Right cardiac atrium (tissue), 5 donors: ENCODE measurements at places on chromosomes 6 and 20. TPM values are rescaled to one million over a fixed set of nuclear protein-coding genes. Genes with fewer than 3 reads are reported as not detected.

- DNase-seq: no peak
Observed at GRCh38 chr20:50810063-50810462, 15.2 kb downstream of the BCAS4 start.

DNA sequence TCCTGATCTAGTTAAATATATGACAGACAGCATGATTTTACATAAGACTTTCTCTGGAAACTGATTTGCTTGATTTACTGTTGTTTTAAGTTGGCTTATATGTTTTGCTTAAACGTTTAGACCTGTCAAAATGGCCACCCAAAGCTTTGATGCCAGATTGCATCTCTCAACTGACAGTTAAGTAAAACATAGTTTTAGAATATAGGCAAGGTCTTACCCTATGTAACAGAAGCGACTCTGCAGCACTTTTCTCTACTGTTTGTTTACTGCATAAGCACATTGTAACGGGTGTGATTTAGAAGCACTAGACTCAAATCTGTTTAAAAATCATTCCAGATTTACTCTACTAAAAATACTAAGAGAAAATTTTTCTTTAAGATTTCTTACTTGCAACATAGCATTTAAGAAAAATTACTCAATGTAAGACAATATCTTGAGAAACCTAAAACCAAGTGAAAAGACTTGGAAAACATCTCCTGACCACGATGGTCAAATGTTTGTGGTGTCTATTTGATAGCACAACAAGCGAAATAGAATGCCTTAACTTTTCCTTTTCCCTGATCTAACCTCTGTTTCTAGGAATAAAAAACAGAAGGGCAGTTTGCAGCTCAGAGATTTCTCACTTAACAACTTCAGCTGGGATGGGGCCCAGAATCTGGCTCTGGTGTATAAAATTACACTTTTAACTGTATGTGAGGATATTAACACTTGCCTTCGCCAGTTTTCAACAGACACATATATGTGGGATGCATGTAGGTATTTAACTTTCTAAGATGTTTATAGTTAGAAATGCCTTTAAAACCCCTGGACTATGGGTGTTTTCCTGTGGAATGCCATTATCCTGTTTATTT lies 47.4 kb downstream of the AIG1 start:
- DNase-seq: no peak

DNA sequence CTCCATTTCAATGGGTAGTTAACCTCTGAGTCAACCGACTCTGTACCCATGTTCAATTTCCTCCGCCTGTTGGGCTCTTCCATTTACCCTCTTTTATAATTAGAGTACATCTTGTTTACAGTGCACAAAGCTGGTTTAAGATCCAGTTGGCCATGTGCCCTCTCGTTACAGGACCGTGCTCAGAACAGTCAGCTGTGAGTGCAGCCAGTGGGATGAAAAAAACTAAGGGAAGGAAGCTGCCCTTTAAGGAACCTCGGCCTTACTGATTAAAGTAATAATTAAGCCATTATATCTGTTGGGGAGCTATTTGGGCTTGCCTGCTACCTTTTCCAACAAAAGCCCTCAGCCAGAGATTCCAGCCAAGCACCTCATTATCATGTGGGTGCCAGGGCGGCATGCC lies 68.8 kb downstream of the TMEM170B start:
- no peak for DNase-seq

GRCh38 chr6:100176311-100176950 lies 182.4 kb upstream of the MCHR2 start:
- peak; percentile 35 for DNase-seq

DNA sequence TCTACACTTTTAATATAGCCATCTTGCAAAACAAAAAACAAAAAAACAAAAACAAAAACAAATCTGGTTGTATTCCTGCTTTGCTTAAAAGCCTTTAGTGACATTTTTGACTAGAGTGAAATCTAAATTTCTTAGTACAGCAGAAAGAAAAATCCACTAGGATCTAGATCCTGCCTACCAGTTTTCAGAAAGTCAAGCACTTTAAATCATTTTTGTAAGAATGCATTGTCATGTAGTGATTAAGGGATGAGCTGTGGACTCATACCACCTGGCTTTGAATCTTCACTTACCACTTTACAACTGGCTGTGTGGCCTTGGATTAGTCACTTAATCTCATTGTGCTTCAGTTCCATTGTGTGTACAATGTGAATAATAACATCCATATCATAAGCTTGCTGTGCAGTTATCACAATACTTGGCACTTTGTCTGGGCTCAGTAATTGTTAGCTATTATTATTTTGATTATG lies 4.0 kb downstream of the MKKS start:
- no peak for DNase-seq

DNA sequence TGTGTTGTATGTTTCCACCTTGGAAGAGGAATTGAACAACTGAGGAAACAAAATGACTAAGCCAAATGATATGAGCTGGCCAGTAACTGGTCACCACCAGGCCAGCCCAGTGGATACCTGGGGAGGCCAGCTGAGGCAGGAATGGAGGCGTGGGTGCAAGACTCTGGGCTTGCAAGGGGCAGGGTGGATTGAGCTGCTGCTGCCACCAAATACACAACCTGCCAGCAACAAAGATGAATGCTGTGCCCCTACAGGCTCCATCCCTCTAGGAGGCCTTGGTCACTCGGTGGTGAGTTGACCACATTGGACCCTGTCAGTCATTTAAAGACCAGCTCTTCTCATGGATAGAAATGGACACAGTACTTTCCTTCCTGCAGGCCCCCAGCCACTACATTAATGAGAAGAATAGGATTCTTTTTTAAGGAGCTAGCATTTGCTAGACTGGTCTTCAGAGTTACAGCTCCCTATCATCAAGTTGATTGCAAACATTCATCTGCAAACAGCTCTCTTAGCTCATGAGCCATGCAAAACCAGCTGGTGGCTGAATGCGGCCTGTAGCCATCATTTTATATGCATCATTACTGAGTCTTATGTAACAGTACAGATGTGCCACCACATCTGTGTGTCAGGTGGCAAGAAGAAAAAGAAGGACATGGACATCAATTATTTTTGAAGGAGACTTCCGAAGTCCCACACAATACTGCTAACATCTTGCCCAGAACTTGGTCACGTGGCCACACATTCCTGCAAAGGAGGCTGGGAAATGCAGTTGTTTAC lies 26.3 kb upstream of the SLC22A3 start:
- DNase-seq: no peak

- no peak for DNase-seq
Observed at GRCh38 chr20:1928154-1928553, 32.9 kb downstream of the SIRPA start.

DNA sequence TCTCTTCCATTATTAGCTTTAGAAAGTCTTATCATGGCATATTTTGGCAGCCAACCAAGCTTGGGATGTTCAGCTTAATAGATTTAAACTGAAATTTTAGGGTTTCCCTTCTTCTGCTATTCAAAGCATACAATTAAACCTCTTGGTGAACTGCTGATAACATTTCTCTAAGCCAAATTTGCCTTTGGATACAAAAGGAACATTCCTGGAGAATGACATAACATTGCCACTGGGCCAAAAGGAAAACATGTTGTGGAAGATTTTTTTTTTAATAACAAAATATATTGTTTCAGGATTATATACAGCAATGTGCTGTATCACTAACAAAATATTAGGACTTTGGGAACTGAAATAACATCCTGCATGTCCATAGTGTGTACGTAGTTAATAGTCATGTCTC lies 215.1 kb upstream of the TBX18 start:
- no peak for DNase-seq

Gene LYRM4
- total RNA-seq: 29.0 TPM
